ENCODE measurements at places on chromosomes 6 and 20.

DNA sequence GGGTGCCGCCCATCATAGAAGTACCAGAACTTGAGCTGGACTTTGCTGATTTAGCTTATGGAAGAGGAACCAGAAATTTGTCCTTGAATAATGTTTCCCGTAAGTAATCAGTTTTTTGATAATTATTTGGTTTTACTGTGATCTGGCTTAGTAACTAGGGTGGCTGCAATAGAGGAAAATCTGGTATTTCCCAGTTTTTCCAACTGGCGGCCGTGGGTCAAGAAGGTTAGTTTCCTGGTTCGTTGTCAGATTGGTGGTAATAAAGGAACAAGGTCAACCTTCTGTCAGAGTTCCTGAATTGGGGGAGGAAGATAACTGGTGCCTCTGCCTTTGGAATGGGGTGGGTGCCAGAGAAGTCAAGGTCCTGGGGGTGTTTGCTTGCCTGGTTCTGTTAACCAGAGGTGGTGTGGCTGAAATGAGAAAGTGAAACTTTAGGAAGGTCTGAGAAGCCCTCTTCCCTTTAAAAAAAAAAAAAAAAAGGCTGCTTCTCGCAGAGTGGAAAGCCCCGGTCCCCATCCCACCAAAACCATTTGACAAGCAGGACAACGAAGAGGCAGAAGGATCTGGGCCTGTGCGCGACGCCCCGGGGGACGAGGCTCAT lies at the start of gene CALHM6:
Gene CALHM6, plus strand, starts transcription at position 45 of the 601 bp plus-strand sequence. Its CDS starts 555 bp downstream, at position 600.
- DNase-seq: no peak

DNA sequence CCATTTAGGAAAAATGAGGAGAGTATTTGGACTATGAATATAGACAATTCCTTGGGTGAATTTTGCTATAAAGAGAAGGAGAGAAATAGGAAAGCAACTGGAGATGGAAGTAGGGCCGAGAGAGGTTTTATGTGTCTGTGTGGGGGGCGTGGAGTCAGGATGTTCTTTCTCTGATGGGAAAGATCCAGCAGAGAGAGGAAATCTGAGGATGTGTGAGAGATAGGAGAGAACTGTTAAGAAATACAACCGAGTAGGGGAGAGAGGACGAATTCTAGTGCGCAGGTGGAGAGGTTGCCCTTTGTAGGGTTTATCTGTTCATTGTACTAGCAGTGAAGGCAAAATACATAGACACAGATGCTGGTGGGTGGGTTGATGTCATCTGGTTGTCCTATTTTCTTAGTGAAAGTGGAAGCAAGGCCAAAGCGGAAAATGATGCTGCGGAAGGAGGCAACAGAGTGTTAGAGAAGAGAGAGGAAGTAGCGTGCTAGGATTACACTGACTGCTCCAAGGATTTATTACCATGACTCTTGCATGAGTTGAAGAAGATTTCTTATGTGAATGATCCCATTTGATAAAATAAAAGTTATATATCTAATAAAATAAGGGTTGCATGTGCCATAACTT lies 57.7 kb downstream of the CLVS2 start:
- no peak for DNase-seq

- DNase-seq: no peak
Observed at GRCh38 chr6:117540670-117541069, 58.2 kb downstream of the DCBLD1 start.

DNA sequence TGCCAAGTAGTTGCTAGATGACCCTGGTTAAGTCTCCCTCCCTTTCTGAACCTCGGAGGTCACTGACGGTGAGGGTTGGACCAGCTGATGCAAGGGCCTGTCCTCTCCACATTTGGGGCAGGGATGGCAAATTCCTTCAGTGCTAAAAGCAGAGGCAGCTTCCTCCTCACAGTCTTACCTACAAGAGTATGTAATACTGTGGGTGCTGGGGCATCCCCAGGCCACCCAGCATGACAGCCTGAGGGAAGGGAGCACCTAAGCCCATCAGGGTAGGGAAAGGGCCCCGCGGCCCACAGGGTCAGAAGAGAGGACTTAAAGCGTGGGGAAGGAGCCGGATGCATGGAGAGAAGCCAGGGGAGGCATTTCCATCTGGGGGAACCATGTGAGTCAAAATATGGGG lies 38.0 kb downstream of the TGM3 start:
- DNase-seq: no peak

- DNase-seq: no peak
Observed at GRCh38 chr6:703552-703951, 10.6 kb upstream of the EXOC2 start.

DNA sequence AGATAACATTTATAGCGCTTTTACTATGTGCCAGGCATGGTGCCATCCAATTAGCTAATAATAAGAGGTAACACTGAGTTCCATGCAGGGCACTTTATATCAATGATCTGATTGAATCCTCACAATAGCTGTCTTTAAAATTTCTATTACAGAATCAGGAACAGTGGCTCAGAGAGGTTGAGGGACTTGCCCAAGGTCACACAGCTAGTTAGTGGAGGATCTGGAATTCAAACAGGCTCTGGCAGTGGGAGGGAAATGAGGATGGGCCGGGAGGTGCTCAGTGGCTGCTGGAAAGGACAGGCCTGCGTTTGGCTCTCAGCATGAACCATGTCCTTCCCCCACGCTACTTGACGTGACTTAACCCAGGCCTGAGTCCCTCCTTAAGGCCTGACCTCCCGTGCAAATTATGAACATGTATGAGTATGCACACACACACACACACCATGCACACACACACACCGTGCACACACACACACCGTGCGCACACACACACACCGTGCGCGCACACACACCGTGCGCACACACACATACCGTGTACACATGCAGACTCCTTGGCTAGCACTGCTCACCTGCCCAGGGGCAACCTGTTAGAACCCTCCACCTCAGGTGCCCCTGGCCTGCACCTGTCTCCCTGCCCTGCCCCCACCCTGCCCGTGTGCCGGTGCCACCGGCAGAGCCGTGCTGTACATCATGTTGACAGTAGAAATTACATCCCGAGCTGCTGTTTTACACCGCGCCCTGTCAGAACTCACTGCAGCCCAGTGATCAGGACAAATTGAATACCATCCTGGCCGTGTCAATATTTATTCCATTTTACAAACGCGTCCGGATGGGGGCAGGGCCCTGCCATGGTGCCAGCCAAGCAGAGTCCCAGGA lies 43.7 kb downstream of the CDH22 start:
- no peak for DNase-seq

GRCh38 chr6:22049002-22049401 lies 247.8 kb downstream of the PRL start:
- no peak for DNase-seq

- DNase-seq: no peak
Observed at GRCh38 chr6:165653196-165653595, 9.8 kb downstream of the PDE10A start.

- DNase-seq: no peak
Observed at GRCh38 chr6:25307805-25308494, 28.8 kb downstream of the CARMIL1 start.

GRCh38 chr20:59412875-59413284 lies 112.5 kb downstream of the EDN3 start:
- DNase-seq: no peak

DNA sequence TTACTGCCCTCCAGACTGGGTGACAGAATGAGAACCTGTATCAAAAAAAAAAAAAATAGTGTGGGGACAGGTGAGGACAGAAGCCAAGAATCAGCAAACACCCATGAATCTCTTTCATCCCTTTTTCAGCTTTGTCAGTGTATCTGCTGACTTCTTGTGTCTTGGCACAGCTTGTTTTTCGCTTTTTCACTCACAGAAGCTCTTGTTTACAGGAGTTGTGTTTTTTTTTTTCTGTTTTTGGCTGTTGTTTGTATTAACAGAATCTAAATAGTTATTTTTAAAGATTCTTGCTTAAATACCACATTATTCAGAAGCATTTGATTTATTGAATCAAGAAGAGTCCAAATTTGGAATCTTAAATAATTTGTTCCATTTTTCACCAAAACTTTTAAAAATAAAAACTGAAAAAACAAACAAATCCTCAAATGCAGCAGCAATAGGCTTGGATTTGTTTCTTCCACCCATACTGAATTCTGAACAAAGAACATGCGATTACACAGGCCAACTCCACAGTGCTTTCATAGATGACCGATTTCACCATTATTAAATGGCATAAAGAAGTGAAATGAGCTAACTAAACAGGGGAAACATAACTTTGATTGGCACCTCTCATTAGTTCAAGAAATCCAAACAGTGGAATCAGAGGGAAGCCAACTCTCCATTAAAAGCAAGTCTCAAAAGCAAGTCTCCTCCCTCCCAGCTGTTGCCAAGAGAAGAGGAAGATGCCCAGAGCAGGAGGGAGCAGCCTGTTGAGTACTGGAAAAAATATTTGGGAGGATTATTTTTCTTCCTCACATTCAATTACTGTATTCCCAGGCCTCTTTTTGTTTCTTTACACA lies 27.2 kb upstream of the GPR63 start:
- DNase-seq: no peak

DNA sequence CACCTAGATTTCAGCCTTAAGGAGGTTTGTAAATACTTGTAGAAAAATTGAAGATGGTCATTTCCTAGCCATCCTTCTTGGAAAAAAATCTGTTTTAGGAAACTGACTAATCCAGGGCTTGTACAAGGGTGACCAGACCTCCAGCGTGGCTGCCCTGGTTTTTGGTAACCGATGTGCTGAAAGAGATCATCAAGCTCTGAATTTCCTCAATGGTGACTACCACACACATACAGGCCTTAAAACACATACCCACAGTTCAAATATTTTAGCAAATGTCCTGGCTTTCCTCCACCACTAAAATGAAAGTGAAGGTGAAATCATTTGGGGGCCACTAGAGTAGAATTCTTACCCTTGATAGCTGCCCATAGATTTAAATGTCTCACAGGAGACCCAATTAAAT lies 215.3 kb upstream of the SUPT3H start:
- DNase-seq: no peak

DNA sequence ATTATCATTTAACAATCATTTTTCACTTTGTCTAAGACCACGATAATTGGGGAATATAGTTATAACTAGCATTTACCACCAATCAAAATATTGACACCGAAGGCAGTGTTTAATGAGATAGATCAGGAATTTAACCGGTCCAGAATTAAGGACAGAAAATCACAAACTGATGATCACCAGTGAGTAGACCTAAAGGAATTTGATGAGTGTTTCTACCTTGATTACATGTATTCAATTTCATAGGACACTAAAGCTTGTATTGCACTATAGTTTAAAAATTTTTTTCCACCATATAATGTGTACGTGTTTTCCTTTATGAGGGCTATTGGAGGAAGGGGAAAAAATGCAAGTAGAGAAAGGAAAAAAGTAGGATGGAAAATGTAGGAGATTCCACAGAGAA lies 22.6 kb upstream of the ARHGAP18 start:
- no peak for DNase-seq

DNA sequence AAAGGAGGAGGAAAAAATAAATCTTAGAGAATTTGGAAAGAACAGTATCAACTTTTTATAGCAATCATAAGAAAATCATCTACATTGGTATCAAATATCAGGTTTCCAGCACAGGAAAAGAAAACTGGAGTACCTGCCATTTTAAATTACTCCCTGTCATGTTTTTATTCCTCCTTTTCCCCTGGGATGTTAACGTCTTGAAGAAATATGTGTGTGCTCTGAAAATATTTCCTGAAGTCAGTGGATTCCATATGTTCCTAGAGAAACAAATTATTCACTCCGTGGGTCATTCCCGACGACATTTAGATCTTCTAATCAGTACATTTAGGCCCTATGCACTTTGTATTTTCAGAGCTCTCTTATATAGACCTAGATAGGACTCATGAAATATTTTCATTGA lies 42.0 kb upstream of the RSPO3 start:
- DNase-seq: no peak

DNA sequence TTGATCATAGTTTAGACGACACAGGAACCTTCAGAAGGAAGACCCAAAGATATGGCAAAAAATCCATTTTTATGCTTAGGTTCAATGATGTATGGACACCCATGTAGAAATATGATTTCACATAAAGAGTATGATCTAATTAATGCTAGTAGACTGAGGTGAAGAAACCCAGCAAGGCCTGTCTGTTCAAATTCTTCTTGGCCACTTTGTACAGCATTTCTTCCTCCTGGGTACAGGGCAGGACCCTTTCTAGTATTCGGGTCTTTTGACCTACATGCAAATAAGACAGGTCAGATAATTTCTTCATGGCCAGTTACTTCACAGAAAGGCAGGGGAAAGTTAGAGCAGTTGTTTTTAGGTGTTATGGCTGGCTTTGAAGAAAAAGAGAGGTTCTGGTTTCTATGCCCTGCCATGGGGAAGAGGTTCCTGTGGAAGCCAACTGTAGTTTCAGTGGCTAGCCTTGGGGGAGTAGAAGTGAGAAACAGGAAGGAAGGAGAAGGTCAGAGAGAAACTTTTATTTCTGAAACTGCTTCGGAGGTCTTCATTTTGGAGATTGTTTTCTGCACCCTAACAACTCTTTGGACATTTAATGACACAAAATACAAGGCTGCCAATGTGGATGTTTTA lies 208.3 kb downstream of the PTPRK start:
- no peak for DNase-seq

DNA sequence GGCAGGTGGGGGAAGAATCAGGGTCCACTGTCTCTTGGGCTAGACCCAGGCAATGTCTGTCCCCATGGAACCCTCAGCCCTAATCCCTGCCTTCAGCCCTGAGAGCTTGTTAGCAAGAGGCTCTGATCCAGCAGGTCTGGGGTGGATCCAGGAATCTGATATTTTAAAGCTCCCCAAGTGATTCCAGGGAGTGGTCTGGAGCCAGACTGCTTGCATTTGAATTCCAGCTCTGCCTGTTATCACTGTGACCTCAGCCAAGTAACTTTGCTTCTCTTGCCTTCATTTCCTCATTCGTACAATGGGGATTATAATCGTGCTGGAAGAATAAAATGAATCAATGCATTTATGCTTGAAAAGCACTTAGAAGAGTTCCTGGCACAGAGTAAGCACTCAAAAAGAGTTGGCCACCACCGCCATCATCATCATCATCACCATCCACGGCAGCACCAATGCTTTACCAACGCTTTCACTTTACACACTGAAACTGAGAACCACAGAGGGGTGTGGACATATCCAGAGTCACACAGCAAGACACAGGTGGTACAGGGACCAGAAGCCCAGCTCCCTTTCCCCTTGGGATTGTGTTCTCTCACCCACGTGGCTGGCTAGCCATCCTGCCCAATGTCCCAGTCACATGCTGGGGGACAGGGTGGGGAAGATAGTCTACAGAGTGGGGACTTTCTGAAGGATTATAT lies 75.7 kb upstream of the RALY start:
- no peak for DNase-seq

DNA sequence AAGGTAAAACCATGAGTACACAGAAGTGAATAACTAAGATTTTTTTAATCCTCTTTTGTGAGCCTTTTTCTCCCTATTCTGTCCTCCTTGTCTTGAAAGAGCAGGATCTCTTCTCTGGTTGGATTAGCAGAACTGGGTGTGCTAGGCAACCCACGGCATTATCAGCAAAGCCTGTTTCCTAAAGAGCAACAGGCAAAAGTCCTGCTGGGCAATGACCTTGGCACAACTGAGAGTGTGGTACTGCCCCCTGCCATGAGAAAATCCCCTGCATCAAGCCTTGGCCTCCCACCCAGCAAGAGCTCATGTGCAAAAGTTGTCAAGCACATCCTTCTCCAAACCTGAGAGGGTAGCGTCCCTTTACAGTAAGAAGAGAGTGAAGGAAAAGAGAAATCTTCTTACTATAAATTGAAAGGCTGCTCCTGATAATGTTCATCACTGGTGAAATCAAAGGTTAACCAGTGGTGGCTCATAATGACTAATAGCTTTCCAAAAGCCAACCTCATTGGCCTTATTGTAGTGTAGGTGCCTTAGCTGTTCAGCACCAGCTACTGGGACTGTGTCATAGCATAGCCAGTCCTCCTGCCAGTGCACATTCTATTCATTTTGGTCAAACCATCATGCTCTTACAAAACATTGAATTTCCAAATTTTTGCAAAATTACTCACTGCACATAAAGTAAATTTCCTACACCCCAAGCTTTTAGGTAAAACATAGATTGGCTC lies 17.1 kb downstream of the KIF6 start:
- no peak for DNase-seq

Data from activated CD8-positive, alpha-beta memory T cell treated with anti-CD3 and anti-CD28 coated beads for 1 hour (primary cell).